ENCODE measurements at places on chromosomes 16 and 17.

GRCh38 chr17:39115135-39115534, 36.3 kb downstream of the PLXDC1 start:
- no peak for DNase-seq

- no peak for DNase-seq
Observed at GRCh38 chr17:59542960-59543635, 22.3 kb upstream of the DHX40 start.

DNA sequence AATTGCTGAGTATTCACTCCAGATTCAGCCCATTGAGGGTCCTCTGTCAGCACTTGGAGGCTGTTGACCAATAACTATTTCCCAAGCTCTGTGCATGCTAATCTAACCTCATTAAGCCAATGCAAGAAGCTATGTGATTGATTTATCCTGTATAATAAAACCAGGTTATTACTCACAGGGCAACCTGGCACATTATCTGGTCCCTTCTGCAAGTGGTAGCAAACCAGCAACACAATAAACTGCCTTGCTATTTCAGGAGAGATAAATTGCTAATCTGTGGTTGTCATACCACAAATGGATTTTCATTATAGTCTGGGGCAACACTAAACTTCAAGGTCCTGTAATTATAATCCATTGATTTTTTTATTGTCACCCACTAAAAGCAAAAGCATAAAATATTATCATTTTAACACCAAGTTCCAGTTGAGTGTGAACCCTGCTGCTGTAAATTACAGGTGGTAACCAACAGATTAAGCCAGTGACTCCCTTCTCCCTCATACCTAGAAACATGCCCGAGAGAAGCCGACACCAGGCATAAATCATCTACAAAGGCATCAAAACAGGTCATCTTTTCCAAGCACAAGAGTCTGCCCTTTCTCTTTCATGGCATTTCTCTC, 51.1 kb upstream of the SOX9 start:
- DNase-seq: no peak

DNA sequence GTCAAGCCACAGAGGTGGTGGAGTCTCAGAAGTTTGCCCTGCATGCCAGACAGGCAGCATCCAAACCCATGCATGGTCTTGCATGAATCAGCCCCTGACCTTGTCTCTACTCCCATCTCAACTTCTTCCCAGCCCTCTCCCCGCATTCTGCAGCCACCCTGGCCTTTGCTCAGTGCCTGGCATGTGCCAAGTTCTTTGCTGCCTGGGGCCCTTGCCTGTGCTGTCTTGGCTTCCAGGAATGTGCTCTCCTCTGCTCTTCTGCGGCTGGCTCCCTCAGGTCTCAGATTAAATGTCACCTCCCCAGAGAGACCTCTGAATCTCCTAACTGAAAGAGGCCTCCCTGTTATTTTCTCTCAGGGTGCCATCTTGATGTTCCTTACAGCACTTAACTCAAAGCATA, 17.6 kb downstream of the DRC3 start:
- DNase-seq: no peak

DNA sequence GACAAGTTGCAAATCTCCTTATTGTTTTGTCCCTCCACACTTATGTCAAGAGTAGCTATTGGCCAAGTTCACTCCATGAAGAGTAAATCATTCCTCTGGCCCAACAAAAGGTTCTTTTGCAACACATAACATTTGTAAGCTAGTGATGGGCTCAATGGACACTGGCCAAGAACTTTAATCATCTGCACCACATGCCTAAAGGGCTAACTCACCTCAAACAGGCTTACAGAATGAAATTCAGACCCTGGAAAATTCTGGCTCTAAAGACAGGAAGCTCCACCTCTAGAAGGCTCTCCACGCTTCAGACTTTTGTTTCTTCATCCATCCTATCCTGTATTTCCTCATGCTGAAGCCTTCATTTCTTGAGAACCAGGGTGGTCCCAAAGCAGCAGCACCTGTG, 10.9 kb upstream of the ANKFN1 start:
- DNase-seq: no peak

GRCh38 chr17:13609941-13610340, 8.2 kb upstream of the HS3ST3A1 start:
- no peak for DNase-seq

- DNase-seq: no peak
Observed at GRCh38 chr16:50999181-50999580, 151.9 kb downstream of the SALL1 start.

GRCh38 chr16:88343271-88343791, 39.4 kb upstream of the ZNF469 start:
- no peak for DNase-seq

GRCh38 chr17:37671824-37672547, 28.7 kb upstream of the DDX52 start:
- DNase-seq: no peak

- DNase-seq: no peak
Observed at GRCh38 chr16:52812678-52813556, 239.8 kb downstream of the CHD9NB start.

DNA sequence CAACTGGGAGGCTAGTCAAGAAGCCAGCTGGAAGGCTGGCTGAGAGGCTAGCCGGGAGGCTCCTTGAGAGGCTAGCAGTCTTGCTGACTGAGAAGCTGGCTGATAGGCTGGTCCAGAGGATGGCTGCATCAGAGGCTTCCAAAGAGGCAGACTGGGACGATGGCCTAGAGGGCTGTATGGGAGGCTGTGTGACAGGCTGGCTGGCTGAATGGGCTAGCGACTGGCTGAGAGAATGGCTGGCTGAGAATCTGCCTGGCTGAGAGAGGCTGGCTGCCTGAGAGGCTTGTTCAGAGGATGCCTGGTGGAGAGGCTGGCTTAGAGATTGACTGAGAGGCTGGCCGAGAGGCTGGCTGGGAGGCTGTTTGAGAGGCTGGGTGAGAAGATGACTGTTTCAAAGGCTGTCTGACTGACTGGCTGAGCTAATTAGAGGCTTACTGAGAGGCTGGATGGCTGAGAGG, 34.8 kb upstream of the ACSM2B start:
- DNase-seq: no peak

DNA sequence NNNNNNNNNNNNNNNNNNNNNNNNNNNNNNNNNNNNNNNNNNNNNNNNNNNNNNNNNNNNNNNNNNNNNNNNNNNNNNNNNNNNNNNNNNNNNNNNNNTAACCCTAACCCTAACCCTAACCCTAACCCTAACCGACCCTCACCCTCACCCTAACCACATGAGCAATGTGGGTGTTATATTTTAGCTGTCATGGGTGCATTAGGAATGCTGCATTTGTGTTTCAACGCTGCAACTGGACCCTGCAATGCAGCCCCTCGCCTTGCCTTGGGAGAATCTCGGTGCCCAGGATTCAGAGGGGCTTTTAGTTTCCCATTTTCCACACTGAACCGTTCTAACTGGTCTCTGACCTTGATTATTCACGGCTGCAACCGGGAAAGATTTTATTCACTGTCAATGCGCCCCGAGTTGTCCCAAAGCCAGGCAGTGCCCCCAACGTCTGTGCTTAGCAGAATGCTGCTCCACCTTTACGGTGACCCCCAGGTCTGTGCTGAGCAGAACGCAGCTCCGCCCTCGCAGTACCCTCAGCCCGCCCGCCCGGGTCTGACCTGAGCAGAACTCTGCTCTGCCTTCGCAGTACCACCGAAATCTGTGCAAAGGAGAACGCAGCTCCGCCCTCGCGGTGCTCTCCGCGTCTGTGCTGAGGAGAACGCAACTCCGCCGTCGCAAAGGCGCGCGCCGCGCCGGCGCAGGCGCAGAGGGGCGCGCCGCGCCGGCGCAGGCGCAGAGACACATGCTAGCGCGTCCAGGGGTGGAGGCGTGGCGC, 43.3 kb downstream of the POLR3K start:
- no peak for DNase-seq

GRCh38 chr16:4090351-4090851, 25.8 kb downstream of the ADCY9 start:
- no peak for DNase-seq

DNA sequence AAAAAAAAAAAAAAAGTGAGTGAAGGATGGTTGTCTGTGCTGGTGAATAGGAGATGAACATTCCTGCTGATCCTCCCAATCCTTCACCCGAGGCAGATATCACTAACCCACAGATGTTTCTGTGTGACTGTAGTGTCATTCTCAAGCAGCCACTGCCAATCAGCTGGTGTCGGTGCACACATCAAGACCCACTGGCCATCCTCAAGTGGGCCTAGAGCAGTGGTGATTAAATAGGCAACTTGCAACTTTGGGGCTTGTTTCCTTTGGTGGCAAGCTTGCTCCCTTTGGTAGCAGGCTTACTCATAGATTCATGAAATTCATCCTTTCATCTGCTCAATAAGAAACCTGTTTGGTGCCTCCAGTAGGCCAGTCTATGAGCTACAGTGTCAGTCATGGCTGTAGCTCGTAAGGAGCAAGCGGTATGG, 51.1 kb upstream of the LGALS9 start:
- DNase-seq: no peak

GRCh38 chr16:84194470-84195200, 3.7 kb downstream of the ADAD2 start:
- peak; percentile 69 for DNase-seq

GRCh38 chr17:8991514-8992285, 26.2 kb upstream of the PIK3R5 start:
- peak; percentile 79 for DNase-seq

- no peak for DNase-seq
Observed at GRCh38 chr17:6088141-6088540, 18.0 kb downstream of the WSCD1 start.

DNA sequence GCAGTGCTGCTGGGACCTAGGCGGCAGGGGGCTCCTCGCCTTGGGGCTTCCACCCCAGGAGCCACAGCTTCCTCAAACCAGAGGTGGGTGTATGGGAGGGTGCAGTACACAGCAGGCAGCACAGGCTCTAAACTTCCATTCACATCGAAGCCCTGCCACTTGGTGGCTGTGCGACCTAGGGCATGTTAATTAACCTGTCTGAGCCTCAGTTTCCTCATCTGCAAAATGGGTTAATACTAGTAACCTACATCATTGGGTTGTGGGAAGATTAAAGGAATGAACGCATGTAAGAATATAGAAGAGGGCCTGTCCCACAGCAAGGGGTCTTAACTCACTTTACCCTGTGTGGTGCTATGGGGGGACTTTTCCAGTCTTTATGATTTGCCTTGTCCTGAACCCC, 26.8 kb upstream of the LHX1 start:
- no peak for DNase-seq

GRCh38 chr16:88479793-88480760, 27.0 kb downstream of the ZFPM1 start:
- no peak for DNase-seq

DNA sequence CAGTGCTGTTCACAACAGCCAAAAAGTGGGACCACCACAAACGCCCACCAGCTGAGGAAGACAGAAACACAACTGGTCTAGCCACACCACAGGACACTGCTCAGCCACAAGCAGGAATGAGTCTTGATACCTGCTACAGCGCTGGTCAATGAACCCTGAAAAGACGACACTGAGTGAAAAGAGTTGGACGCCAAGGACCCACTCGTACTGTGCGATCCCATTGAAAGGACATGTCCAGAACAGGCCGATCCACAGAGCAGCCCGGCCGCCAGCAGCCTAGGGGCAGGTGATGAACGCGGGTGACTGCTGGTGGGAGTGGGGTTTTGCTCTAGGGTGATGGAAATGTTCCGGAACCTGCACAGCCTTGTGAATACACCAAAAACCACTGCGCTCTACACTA, 10.6 kb upstream of the SLC38A8 start:
- DNase-seq: no peak

GRCh38 chr17:70343114-70343513, 173.8 kb downstream of the KCNJ2 start:
- DNase-seq: no peak

DNA sequence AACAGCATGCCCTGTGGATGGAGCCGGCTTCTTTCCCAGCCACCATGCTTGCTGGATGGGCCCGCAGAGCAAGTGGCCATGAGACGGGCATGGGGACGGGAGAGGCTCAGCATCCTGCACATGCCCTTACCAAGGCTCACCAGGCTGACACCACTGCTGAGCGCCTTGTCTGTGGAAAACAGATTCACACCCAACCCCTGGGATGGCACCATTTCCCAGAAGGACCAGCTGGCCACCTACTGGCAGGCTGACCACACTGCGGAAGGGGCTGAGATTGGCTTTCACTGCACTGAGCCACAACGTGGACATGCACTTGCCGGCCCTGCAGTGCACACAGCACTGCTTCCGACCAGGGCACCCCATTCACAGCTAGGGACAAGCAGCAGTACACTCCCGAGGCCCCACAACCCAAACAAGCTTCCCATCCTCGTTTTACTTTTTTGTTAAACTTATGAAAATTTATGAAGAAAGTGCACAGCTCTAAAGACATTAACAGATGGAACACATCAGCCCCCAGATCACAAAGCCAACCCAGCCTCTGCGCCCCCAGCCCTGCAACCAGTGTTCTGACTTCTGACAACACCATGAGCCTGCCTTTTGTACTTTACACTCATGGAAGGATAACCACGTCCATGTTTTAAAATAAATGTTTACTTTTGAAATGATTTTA, 13.9 kb upstream of the KRTAP17-1 start:
- DNase-seq: no peak

- DNase-seq: peak; percentile 93
Observed at GRCh38 chr16:89721546-89722391, 432 bp downstream of the ZNF276 start.

GRCh38 chr16:78768718-78769117, 669.3 kb downstream of the WWOX start:
- DNase-seq: no peak

DNA sequence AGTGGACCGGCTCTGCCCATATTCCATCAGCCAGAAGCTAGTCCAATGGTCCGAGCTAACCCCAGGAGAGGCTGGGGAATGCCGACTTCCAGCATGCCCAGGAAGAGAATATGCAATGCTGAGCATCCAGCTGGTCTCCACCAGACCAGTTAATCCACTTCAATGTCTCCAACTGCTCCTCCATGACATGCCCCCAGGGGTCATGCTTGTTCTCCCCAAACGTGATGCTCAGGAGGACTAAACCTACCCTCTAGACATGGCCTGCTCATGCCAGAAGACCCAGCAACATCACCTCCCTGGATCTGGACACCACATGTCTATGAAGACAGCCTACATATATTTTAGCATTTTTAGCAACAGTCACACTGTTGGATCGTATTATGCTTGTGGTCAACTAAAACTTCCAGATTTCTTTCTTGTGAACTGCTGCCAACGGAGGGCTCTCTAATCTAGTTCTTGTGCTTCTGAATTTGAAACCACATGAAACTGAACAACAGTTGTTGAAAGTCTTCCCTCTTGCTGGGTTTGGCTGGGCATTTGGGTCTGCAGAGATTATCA, 245.1 kb downstream of the SOX9 start:
- no peak for DNase-seq

All from CD4-positive, alpha-beta T cell (primary cell).